ENCODE measurements at places on chromosomes 11 and 22.

DNA sequence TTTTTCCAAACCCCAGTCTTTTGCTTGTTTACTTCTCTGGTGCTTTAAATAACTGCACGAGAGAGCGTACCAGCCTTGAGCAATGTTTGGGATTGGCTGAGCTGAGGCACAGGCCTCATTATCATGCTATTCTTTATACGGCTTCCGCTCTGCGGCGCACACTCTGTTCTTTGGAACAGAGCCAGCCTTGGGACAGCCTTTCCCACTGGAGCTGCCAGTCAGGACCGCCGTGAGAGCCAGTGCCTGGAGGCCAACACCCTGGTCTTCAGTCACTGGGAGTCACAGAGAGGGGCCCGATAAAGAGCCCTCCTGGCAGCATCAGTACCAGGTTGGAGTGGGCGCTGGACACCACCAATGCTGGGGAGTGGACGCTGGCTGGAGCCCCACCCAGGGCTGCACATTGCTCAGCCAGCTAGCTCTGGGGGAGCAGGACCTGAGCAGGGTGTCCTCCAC is 125.6 kb downstream of the BCR start:
- DNase-seq: no peak

DNA sequence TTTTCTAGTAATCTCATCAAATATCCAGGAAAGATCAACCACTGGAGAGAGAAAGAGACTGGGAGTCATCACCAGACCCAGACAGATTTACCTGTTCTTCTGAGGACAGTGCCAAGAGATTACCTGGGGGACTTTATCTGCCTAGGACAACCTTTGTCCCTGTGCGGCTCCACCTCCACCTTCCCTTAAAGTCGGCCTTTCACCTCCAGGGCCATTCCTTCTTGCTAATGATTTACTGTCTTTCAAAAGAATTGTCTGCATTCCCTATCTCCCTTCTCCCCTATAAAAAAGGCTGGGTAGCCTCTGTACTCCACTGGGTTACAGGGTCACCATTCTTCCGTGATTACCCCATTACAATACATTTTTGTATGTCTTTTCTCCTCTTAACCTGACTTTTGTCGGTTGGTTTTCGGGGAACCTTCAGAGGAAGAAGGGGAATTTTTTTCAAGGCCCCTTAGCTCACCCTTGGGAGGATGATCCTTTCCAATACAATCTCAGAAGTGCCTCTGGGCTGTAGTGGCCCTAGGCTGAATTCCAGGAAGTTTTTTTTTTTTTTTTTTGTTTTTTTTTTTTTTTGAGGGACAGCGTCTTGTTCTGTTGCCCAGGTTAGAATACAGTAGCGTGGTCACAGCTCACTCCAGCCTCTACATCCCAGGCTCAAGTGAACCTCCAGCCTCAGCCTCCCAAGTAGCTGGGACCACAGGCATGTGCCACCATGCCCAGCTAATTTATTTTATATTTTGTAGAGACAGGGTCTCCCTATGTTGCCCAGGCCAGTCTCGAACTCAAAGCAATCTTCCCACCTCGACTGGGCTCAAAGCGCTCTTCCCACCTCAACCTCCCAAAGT is 1.5 kb upstream of the HMOX1 start:
- DNase-seq: no peak

DNA sequence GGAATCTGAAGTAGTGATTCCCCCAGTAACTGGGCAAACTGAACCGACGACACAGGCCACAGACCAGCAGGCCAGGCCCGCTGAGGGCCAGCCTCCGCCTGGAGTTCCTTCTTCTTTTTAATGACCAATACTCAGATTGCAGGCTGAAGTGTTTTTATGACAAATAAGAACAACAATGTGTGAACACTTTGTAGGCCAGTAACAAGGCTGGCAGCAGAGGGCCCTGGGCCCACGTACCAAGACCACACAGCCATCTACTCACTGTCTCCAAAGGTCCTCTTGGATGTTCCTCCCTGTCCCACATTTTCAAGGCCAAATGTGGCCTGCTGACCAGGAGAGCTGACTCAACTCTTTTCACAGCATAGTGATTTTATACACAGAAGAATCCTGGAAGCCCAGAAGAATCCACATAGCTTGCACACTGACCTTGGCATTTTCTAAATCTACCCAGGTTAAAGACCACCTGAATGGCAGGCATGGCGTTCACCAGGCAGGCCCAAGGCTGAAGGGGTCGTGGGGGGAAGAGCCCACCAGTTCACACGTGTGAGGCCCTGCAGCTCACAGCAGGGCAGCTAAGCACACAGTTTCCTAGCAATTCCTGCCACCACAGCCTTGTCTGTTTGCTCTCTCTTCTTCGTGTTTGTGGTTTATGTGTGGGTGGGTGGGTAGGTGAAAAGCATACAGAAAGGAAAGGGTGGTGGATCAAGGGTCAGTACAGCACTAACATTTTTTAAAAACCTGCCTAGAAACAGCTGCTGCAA is 13.3 kb downstream of the SMCO4 start:
- no peak for DNase-seq

DNA sequence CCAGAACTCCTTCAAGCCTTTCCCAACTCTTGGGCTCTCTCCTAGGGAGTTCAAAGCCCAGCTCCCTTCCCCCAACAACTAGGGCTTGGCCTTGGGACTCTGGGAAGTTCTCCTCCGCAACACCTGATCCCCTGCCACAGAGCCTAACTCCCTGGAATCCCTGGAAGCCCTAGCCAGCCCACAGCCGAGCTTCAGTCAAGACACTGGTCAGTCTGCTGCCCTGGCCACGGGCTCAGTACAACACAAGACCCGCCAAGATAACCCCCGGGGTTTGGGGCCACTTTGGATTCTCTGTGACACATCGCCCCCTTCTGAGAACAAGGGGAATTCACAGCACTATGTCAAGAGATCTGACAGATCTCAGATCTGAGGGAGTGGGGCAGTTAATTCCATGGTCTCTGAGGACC is 58.3 kb downstream of the SLC22A12 start:
- no peak for DNase-seq

DNA sequence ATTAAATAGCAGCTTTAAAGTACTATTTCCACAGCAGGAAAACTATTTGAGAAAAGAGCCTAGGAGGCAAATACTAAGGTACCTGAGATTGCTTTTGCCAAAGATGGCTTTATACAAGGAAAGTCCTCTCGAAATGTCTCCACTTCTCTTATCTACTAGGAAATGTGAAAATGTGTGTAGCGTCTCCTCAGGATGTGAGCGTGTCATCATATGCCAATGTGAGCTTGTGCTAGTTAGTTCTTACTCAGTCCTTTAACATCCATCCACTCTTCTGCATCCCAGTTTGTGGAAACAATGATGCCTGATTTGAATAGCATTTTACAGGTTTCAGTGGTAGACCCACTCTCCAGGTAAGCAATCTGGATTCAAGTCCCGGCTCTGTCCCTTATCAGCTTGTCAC is 421.0 kb downstream of the DYNC2H1 start:
- no peak for DNase-seq

GRCh38 chr11:134246678-134247077 is 6.5 kb downstream of the THYN1 start:
- DNase-seq: no peak

- no peak for DNase-seq
These were observed at the start of gene CD81 for GRCh38 chr11:2376751-2377451. Gene CD81 (plus strand): TSS chr11:2377310. CDS start chr11:2377550, 240 bp downstream.

GRCh38 chr11:64317961-64318765 is at the start of gene PRDX5:
Gene PRDX5 (plus strand): TSS chr11:64318121. CDS start chr11:64318216, 95 bp downstream.
- peak; percentile 71 for DNase-seq

DNA sequence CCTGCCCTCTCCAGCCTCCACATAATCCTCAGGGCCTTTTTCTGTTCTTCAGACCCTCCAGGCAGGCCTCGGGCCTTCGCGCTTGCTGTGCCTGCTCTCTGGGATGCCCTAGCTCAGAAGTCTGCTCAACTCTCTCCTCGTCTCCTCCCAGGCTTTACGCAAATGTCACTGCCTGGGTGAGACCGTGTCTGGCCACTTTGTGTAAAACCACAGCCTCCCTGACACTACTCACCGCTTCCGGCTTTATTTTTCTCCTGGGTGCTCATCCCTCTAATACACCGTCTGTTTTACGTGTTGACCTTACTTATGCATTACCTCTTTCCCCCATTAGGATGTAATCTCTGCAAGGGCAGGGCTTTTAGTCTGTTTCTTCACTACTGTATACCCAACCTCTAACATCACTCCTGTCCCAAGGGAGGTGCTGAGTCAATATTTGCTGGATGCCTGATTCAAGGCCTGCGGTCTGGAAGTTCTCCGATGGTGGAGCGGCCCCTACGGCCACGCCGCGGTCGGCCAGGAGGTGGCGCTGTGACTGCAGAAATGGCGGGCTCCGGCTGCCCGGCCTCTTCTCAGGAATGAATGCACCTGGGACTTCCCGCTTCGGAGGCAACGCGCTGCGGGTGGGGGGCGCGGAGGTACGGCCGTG is 58.2 kb upstream of the THY1 start:
- no peak for DNase-seq

GRCh38 chr11:58567889-58568512 is 7.7 kb downstream of the LPXN start:
- no peak for DNase-seq

GRCh38 chr11:88508418-88508758 is 170.9 kb upstream of the CTSC start:
- no peak for DNase-seq

DNA sequence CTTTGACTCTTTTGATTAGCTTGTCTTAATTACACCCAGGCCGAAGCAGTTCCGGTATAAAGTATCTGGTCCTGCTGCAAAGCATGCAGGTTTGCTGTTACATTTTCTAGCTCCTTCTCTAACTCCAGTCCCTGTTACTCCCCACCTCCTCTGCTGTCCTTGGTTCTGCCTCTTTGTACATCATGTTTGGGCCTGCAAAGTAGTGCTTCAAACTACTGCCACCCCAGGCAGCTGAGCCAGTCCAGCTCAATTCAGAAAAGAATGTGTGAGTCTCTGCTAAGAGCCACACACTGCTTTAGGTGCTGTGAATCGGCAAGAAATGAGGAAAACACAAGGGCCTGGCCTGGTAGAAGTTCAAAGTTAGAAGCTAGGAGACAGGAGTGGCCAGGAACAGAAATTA is 136.0 kb downstream of the SERGEF start:
- DNase-seq: no peak

DNA sequence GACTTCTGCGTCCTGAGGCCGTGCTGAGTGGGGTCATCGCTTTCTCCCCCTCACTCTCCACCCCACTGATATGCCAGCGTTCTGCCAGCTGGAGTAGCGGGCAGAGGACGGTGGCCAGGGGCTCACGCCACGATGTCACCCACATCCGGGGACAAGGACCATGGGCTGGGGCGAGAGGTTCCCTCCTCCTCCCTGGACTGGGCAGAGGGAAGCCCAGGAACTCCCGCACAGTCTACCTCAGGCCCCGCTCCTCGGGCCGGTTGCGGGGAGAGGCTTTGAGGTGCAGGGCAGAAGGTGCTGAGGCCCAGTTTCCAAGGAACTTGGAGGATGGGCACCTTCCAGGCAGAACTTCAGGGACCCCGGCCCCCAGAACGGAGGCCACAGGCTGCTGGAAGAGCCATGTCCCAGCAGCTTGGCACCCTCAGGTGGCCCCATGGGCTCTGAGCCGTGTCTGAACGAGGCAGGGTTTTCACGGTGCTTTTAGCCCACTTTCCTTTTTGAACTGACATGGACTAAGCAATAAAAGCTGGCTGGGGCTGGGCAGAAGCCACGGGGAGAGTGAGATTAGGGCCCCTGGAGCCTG is 25.4 kb downstream of the ADAMTS15 start:
- DNase-seq: no peak

- DNase-seq: no peak
These were observed 722 bp upstream of the GUCY1A2 start for GRCh38 chr11:107018902-107019493.

DNA sequence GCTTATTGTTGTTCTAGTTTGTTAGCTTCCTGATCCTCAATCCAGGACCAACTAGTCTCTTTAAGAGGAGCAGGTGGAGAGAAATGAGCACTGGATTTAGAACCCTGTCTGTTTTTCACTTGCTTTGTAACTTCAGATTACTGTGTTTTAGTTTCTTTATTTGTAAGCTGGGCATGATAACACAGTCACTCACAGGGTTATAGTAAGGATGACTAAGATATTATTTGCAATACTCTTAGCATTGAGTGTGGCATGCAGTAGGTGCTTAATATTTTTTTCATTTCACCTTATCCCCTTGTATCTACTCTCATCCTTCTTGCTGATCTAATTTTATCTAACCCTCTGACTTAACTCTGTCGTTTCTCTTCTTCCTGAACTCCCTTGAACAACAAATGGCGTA is 33.8 kb downstream of the DNHD1 start:
- no peak for DNase-seq

GRCh38 chr11:76293189-76293631 is 86.9 kb upstream of the WNT11 start:
- no peak for DNase-seq

DNA sequence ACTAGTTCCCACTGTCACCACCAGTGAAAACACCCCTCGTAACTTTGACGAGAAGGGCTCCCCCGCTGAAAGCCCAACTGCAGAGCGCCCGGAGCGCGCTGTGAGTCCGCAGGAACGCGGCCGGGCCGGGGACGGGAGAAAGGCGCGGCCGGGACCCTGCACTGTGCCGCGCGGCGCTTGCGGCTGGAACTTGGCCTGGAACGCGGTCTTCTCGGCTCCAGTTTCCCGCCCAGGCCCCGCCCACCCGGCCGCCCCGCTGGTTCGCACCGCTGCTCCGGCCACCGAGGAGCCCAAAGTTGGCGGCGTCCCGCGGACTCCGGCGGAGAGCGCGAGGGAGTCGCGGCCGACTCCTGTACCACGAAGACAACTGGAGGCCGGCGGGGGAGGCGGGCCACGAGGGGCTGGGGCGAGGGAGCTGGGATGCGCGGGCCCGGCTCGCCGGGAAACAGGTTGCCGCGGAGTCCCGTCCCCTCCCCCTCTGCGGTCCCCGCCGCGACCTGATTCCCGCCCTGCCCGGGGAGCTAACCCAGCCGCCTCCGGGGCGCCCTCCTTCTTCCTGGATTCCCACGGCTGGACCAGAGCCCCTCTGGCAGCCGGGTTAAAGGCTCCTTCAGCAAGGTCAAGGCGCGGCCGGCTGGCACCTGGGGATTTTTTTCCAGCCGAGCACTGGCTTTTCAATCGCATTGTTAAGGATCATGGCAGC is 3.4 kb downstream of the TENM4 start:
- no peak for DNase-seq

DNA sequence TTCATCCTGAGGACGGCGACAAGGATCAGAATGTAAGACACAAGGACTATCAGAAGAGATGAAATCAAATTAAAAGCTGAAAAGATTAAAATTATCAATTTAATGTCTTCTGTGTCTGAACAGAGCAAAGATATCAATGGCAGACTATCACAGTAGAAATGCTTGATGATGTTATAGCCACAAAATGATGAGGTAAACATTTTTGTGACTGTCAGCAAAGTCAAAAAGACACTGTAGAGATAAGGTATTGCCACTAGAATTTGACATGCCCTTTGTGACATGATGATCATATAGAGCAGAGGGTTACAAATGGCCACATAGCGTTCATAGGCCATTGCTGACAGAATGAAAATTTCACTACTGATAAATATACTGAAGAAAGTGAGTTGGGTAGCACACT is 12.2 kb downstream of the OR5J2 start:
- DNase-seq: no peak

GRCh38 chr11:61761440-61762222 is 9.2 kb downstream of the MYRF start:
- no peak for DNase-seq

GRCh38 chr11:96107143-96107824 is 183.4 kb upstream of the MTMR2 start:
- no peak for DNase-seq

Data from non-pigmented ciliary epithelial cell (primary cell).